ENCODE measurements at places on chromosomes 1 and 21. TPM values are rescaled to one million over a fixed set of nuclear protein-coding genes. Genes with fewer than 3 reads are reported as not detected.

GRCh38 chr1:65924471-65924870, 131.8 kb downstream of the PDE4B start:
- H3K36me3 ChIP-seq: no peaks in the 10 kb centered on the region
- no peaks in the 10 kb centered on the region for H3K27me3 ChIP-seq
- H3K27ac ChIP-seq: no peak overlapping the region
- H3K4me3 ChIP-seq: no peak overlapping the region
- no peak for DNase-seq

GRCh38 chr1:230646710-230647302, 4.5 kb downstream of the COG2 start:
- no peak for DNase-seq
- peaks cover 18% of the 10 kb centered on the region for H3K36me3 ChIP-seq
- H3K27ac ChIP-seq: no peak overlapping the region
- H3K4me3 ChIP-seq: no peak overlapping the region
- H3K27me3 ChIP-seq: no peaks in the 10 kb centered on the region

DNA sequence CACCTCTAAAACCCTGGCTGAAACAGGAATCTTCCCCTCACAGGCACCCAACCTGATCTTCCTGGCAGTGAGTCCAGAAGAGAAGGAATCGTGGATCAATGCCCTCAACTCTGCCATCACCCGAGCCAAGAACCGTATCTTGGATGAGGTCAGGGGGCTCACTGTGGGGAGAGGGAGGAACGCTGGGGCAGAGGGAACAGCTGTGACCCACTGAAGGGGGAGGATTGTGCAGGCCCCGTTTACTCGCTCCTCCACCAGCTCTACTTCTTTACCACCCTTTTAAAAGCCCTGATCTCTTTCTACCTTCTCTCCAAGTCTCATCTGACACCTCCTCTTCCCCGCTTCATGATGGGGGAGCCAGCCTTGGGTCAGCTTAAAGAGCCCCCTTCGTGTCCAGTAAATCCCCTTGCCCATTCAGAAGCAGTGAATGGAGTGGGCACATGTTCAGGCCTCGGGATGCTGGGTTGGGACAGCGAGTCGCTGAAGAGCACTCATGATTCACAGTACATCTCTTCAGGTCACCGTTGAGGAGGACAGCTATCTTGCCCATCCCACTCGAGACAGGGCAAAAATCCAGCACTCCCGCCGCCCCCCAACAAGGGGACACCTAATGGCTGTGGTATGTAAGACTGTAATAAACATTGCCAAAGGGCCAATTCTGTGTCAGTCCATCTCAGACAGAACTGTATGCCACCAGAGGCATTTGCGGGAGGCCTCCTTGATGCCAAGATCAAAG, 7.3 kb downstream of the PLEKHO1 start:
- DNase-seq: no peak
- H3K27ac ChIP-seq: no peak overlapping the region
- H3K4me3 ChIP-seq: no peak overlapping the region
- peaks cover 86% of the 10 kb centered on the region for H3K4me1 ChIP-seq
- H3K27me3 ChIP-seq: no peaks in the 10 kb centered on the region

DNA sequence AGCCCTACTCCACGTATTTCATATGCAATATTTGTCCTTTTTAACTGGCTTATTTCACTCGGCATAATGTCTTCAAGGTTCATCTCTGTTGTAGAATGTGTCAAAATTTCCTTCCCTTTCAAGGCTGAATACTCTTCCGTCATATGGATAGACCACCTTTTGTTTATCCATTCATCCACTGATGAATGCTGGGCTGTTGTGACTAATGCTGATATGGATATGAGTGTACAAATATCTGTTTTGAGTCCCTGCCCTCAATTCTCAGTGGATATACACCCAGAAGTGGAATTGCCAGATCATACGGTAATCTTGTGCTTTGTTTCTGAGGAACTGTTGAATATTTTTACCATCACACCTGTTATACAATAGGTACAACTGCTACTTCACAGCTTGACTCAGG, 155.2 kb upstream of the IRF2BP2 start:
- H3K4me3 ChIP-seq: no peak overlapping the region
- H3K27me3 ChIP-seq: no peaks in the 10 kb centered on the region
- no peaks in the 10 kb centered on the region for H3K36me3 ChIP-seq
- DNase-seq: no peak
- peaks cover 28% of the 10 kb centered on the region for H3K4me1 ChIP-seq

- no peak overlapping the region for H3K27ac ChIP-seq
- H3K27me3 ChIP-seq: no peaks in the 10 kb centered on the region
- no peaks in the 10 kb centered on the region for H3K4me1 ChIP-seq
- DNase-seq: no peak
- peaks cover 2% of the 10 kb centered on the region for H3K36me3 ChIP-seq
- H3K4me3 ChIP-seq: no peak overlapping the region
These were observed 46.0 kb upstream of the RGL1 start for GRCh38 chr1:183758913-183759312.

DNA sequence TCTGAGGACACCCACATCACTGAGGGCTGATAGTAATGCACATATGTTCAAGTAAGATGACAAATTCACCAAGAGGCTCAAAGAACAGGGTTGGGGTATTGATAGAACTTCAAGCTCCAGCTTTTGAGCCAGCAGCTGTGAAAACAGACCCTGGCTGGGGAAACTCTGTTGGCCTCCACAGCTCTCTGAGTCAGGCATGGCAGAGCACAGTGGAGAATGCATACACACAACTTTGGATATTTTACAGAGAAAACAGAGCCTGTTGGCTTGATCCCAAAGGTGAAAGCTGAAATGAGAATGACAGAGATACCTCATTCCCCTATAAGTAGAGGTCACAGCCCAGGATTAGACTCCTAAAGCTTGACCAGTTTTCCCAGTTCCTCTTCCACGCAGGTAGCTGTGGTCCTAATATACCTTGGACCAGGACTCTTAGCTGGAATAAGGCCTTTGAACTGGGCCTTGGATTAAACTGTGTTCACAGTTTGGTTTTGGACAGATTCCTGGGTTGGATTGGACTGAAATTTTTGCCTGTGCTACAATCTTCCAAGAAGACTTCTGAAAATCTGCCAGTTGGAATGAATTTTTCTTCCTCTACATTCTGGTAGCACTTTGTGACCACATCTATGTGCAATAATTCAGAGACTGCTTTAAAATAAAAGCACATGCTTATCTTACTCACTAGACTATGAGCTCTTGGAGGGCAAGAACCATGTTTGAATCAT, 101.6 kb upstream of the HMGB4 start:
- no peaks in the 10 kb centered on the region for H3K4me1 ChIP-seq
- no peaks in the 10 kb centered on the region for H3K27me3 ChIP-seq

DNA sequence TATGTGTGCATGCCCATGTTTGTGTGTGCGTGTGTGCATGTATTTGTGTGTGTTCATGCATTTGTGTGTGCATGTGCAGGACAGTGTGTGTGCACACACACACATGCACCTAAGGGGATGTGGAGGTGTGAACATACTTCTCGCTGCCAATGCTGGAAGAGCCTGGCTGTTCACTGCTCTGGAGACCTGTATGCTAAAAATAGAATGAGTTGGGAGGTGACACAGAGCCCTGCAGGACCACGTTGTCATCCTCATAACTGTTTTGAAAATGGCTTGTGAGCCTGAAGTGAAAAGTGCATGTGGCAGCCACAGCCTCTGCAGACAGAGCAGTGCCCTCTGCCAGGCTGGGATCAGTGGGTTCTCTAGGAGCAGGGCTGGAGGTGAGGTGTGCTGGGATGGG, 95.8 kb downstream of the AJAP1 start:
- no peak overlapping the region for H3K4me3 ChIP-seq
- H3K4me1 ChIP-seq: no peaks in the 10 kb centered on the region
- DNase-seq: no peak
- no peak overlapping the region for H3K27ac ChIP-seq
- H3K36me3 ChIP-seq: no peaks in the 10 kb centered on the region

- DNase-seq: no peak
- H3K27me3 ChIP-seq: no peaks in the 10 kb centered on the region
- H3K4me1 ChIP-seq: no peaks in the 10 kb centered on the region
- no peak overlapping the region for H3K27ac ChIP-seq
These were observed 40.8 kb upstream of the WARS2 start for GRCh38 chr1:119181218-119181617.

- DNase-seq: no peak
- H3K4me3 ChIP-seq: no peak overlapping the region
- H3K4me1 ChIP-seq: peaks cover under 1% of the 10 kb centered on the region
- peaks cover 20% of the 10 kb centered on the region for H3K27me3 ChIP-seq
These were observed 213.8 kb downstream of the DUSP10 start for GRCh38 chr1:221527886-221528624.

- peaks cover 2% of the 10 kb centered on the region for H3K27me3 ChIP-seq
- H3K36me3 ChIP-seq: peaks cover 23% of the 10 kb centered on the region
- no peak overlapping the region for H3K27ac ChIP-seq
- no peak for DNase-seq
- peaks cover 33% of the 10 kb centered on the region for H3K4me1 ChIP-seq
These were observed 1.3 kb upstream of the RC3H1 start for GRCh38 chr1:174023440-174023839.

DNA sequence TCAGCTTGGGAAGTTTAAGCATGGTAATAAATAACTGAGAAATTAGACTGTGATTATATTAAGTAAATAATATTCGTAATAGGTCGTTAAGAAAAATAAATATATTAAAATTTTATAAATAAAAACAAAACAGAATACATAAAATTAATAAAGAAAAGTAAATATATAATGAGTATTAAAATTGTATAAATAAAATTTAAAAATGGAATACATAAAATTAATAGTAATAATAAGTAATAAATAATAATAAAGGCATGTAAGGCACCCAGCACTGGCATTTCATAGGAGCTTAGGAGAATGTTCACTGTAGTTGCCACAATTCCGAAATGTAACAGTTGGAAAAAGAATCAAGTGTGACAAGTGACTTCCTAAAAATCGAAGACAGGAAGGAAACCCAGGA, 45.8 kb upstream of the FHAD1 start:
- H3K4me3 ChIP-seq: no peak overlapping the region
- peaks cover under 1% of the 10 kb centered on the region for H3K27me3 ChIP-seq
- H3K27ac ChIP-seq: no peak overlapping the region
- H3K4me1 ChIP-seq: no peaks in the 10 kb centered on the region
- no peaks in the 10 kb centered on the region for H3K36me3 ChIP-seq

GRCh38 chr21:27448960-27449359, 482.1 kb upstream of the ADAMTS5 start:
- DNase-seq: no peak
- no peaks in the 10 kb centered on the region for H3K27me3 ChIP-seq
- no peak overlapping the region for H3K27ac ChIP-seq
- H3K36me3 ChIP-seq: no peaks in the 10 kb centered on the region

GRCh38 chr21:34702341-34703170, 33.8 kb downstream of the CLIC6 start:
- H3K4me1 ChIP-seq: peaks cover 10% of the 10 kb centered on the region
- H3K4me3 ChIP-seq: no peak overlapping the region
- H3K27me3 ChIP-seq: peaks cover 27% of the 10 kb centered on the region
- no peak for DNase-seq
- H3K27ac ChIP-seq: no peak overlapping the region
- no peaks in the 10 kb centered on the region for H3K36me3 ChIP-seq

- no peak for DNase-seq
- H3K36me3 ChIP-seq: no peaks in the 10 kb centered on the region
- H3K27ac ChIP-seq: no peak overlapping the region
- H3K4me1 ChIP-seq: no peaks in the 10 kb centered on the region
- H3K4me3 ChIP-seq: no peak overlapping the region
- peaks cover 1% of the 10 kb centered on the region for H3K27me3 ChIP-seq
These were observed 166.3 kb downstream of the BARHL2 start for GRCh38 chr1:90550626-90551406.

DNA sequence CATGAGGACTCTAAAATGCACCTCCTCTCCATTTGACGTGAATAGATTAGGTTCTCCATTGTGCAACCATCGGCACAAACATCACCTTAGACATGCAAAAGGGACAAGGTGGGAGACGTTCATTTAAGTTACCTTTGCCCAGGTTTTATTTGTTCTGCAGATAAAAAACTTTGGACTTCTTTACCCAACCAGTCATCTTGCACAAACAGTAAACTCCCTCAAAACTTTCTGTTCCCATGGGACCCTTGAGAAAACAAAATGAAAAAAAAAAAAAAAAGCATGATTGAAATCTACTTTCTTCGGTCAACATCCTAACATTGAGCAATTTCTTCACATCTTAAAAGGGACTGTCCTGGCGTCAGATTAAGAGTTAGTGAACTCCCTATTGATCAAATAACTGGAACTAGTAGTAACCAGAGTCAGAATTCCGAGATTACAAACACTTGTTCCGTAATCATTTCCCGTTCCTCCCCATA, 31.4 kb upstream of the PROX1 start:
- no peaks in the 10 kb centered on the region for H3K36me3 ChIP-seq
- no peak overlapping the region for H3K27ac ChIP-seq
- DNase-seq: no peak
- H3K27me3 ChIP-seq: no peaks in the 10 kb centered on the region
- H3K4me1 ChIP-seq: no peaks in the 10 kb centered on the region
- no peak overlapping the region for H3K4me3 ChIP-seq

DNA sequence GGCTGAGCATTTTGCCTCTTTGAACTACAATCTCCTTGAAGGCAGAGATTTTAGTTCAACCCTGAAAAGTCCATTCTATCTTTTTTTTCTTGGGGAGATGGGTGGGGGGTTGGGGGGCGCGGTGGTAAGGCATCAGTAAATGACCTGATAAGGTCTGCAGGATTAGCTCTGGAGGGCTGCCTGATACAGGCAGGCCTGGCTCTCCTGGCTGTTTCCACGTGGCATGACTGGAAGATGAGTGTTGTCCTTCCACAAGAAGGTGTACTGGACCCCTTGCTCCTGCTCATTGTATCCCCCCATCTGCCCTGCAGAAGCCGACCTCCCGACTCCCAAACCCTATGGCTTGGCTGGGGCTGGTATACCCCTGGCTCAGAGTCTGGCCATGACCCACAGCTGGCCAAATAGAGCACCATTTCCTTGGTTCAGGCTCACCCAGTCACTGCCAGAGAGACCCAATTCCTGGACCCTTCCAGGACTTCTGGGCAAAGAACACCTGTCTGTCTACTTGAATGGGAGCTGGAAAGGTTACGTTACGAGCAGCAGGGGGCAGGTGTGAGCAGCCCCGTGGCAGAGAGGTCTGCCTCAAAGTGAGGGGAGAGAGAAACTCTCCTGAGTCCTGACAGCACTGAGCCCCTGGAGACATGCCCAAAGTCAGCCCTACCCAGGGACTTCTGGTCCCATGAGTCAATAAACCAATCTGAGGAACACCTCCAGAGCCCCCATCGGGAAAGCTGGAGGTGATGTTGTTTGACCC, 17.0 kb downstream of the DHRS3 start:
- no peak overlapping the region for H3K4me3 ChIP-seq
- no peaks in the 10 kb centered on the region for H3K36me3 ChIP-seq
- peak; percentile 56 for DNase-seq
- H3K27me3 ChIP-seq: peaks cover 6% of the 10 kb centered on the region
- H3K27ac ChIP-seq: no peak overlapping the region

Gene MUL1
- 21.0 TPM for total RNA-seq

Gene IFNLR1
- 6.0 TPM for total RNA-seq

Gene MTMR11
- 20.7 TPM for total RNA-seq

Gene WNT3A
- total RNA-seq: not detected

Gene LCE3E
- total RNA-seq: not detected

Gene FCRL4
- not detected for total RNA-seq

Gene ELAPOR1
- total RNA-seq: 5.0 TPM

Gene CRYZL1
- total RNA-seq: 33.6 TPM
